ENCODE measurements at places on chromosomes 7 and 10. TPM values are rescaled to one million over a fixed set of nuclear protein-coding genes. Genes with fewer than 3 reads are reported as not detected.
A peak's percentile ranks its signal among the peaks of the same experiment; 100 is the strongest.

ANKRD61 gene
- total RNA-seq = 0.47 TPM

YAE1 gene
- total RNA-seq = 39.2 TPM

NPSR1 gene
- not detected for total RNA-seq

DNA sequence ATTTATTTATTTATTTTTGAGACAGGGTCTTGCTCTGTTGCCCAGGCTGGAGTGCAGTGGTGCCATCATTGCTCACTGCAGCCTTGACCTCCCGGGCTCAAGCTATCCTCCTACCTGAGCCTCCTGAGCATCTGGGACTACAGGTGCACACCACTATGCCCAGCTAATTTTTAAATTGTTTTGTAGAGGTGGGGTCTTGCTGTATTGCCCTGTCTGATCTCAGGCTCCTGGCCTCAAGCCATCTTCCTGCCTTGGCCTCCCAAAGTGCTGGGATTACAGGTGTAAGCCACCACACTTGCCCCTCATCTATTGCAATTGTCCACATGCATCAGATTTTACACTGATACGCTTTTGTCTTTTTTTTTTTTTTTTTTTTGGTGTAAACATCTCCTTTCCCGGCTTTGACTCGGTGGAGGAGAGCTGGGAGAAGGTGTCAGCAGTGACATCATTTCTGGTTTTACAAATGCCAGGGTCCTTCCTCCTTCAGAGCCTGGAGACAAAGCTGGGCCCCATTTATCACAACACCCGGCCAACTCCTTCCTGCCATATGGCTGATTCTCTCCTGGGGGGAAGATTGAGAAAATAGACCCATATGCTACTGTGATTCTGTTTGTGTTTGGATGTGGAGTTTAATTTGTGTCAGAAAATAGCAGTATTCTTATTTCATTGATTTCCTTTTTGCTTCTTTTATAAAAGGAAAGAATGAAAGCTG lies 61.3 kb downstream of the GALNT17 start:
- H3K36me3 ChIP-seq = no peaks in the 10 kb centered on the region
- no peak for DNase-seq
- H3K4me1 ChIP-seq = no peaks in the 10 kb centered on the region

DNA sequence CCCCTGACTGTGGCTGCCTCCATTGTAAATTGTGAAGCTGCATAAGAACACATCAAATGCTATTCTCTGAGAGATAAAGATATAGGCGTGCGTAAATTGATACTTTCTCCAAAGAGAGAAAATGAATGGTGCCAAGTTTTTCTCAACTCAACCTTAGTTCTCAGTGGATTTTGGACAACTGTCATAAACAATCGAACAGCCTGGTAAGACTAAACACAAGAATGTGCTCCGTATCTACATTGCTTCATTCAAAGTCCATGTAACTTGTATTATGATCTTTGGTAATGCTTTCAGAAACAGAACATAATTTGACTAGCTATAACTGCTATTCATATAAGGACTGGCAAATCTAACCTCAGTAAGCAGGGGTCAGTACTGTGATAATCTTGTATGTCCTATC lies 429.1 kb downstream of the SEMA3D start:
- no peaks in the 10 kb centered on the region for H3K4me1 ChIP-seq
- no peak overlapping the region for H3K4me3 ChIP-seq
- DNase-seq = no peak
- no peak overlapping the region for H3K27ac ChIP-seq
- H3K36me3 ChIP-seq = no peaks in the 10 kb centered on the region

CUTC gene
- 9.3 TPM for total RNA-seq

HTR5A gene
- total RNA-seq = not detected

DNA sequence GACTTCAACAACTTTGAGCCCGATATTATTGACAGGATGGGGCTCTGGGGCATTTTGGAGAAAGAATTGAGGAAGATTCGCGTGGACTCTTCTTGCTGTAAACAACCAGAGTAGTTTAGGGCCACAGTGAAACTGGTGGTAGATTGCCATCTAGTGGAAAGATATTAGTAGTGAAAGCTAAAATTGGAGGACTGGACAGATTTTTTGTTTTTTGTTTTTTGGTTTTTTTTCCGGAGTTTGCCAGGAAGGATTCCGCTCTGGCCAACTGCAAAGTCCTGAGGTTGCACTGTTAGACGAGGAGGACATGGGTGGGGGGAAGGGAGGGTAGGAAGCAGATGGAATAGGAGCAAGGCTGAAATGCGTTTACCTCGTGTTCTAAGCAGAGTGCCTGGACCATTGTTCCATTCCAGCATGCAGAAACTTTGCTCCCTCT lies 11.7 kb downstream of the NOBOX start:
- H3K4me3 ChIP-seq = no peak overlapping the region
- no peak for DNase-seq
- peaks cover 6% of the 10 kb centered on the region for H3K36me3 ChIP-seq
- H3K27me3 ChIP-seq = peaks cover 21% of the 10 kb centered on the region

DNA sequence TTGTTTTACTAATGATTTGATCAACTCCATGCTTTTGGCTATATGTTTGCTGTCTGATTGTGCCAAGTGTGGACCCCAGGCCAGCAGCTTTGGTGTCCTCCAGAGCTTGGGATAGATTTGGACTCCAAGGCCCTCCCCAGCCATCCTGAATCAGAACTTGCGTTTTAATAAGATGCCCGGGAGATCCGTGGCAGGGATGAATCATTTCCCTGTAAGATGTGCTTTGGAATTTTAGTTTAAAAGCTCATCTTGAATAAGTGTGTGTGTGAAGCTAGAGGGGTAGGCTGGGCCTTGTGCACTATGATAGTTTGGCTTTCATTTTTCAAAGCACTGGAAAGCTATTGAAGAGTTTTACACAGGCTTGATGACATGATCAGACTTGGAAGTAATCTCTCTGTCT lies 66.2 kb upstream of the SDK1 start:
- no peaks in the 10 kb centered on the region for H3K4me1 ChIP-seq
- no peak for DNase-seq
- H3K27me3 ChIP-seq = no peaks in the 10 kb centered on the region
- no peak overlapping the region for H3K4me3 ChIP-seq

- peak; percentile 43 for DNase-seq
- H3K4me3 ChIP-seq = peak within 1 kb of the TSS; percentile 80
- H3K4me1 ChIP-seq = peaks cover 17% of the 10 kb centered on the region
- H3K36me3 ChIP-seq = peaks cover 21% of the 10 kb centered on the region
- H3K27me3 ChIP-seq = peaks cover 53% of the 10 kb centered on the region
Measured at GRCh38 chr7:117873310-117874190, at the start of gene CTTNBP2. Gene CTTNBP2, minus strand, starts transcription at chr7:117873441. Its CDS starts 26 bp downstream, at chr7:117873415.

CPVL gene
- 43.5 TPM for total RNA-seq

DNA sequence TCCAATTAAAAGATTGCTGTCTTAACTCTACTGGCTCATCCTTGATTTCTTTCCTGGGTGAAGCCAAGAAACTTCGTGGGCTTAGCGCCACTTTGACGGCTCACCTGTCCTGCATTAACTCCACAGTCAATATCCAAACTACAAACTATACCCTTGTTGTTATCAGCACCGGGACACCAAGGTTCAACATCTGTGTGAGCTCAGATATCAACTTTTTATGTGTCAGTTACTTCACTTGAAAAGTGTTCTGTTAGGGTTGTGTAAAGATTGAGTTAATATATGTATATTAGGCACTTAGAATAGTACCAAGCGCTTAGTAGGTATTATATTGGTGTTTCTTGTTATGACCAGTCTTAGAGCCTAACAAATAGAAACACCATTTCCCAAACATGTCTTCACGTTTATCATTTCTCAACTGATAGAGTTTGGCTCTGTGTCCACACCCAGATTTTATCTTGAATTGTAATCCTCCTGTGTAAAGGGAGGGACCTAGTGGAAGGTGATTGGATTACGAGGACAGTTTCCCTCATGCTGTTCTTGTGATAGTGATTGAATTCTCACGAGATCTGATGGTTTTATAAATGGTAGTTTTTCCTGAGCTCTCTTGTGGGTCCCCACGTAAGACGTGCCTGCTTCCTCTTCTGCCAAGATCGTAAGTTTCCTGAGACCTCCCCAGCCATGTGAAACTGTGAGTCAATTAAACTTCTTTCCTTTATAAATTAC lies 19.0 kb upstream of the ST8SIA6 start:
- no peak for DNase-seq
- H3K4me1 ChIP-seq = no peaks in the 10 kb centered on the region
- no peaks in the 10 kb centered on the region for H3K36me3 ChIP-seq
- H3K27me3 ChIP-seq = peaks cover 13% of the 10 kb centered on the region

DNA sequence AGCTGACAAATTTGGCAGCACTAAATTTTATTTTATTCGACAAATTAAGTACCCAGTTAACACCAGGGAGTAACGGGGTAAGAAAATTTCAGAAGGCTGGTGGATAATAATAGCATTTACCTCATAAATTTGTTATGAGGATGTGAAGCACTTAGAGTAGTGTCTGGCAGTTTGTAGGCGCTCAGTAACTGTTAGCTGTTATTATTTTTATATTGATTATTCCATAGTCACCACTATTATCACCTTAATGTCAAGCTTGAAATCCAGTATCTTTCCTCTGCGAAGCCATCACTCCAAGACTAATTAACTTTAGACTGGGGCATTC lies 563 bp upstream of the COA1 start:
- H3K4me1 ChIP-seq = peaks cover 27% of the 10 kb centered on the region
- H3K27me3 ChIP-seq = no peaks in the 10 kb centered on the region
- peak overlapping the region; percentile 75 for H3K27ac ChIP-seq
- H3K4me3 ChIP-seq = peak overlapping the region; percentile 91
- peaks cover 27% of the 10 kb centered on the region for H3K36me3 ChIP-seq
- no peak for DNase-seq

GRCh38 chr7:135253851-135254771 lies 20.5 kb downstream of the STRA8 start:
- DNase-seq = peak; percentile 50
- no peaks in the 10 kb centered on the region for H3K27me3 ChIP-seq
- H3K4me1 ChIP-seq = peaks cover 20% of the 10 kb centered on the region
- H3K27ac ChIP-seq = no peak overlapping the region
- H3K4me3 ChIP-seq = no peak overlapping the region

DNA sequence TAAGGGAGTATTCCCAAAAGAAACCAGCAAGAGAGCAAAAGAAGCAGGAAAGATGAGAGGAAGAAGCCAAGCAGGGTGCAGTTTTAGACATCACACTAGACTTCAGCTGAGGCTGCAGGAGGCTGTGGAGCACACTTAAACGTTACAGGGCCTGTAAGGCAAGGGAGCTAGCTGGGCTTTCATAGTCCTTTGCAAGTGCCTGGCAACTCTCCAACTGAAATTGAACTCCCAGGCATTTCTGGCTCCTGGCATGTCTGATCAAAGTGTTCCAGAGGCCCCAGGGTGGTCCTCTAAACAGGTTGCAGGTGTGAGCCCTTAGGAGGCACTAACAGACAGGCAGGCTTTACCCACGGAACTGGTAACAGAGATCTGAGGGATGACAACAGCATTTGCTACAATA lies 750.2 kb downstream of the XPNPEP1 start:
- H3K4me1 ChIP-seq = no peaks in the 10 kb centered on the region
- no peaks in the 10 kb centered on the region for H3K27me3 ChIP-seq
- DNase-seq = no peak
- H3K36me3 ChIP-seq = no peaks in the 10 kb centered on the region
- H3K27ac ChIP-seq = no peak overlapping the region

GRCh38 chr7:92485974-92486373 lies 8.2 kb upstream of the ERVW-1 start:
- no peaks in the 10 kb centered on the region for H3K36me3 ChIP-seq
- H3K27me3 ChIP-seq = no peaks in the 10 kb centered on the region
- no peak overlapping the region for H3K4me3 ChIP-seq
- no peak overlapping the region for H3K27ac ChIP-seq

GRCh38 chr7:143882604-143883078 lies 19.3 kb downstream of the TCAF1 start:
- H3K4me3 ChIP-seq = peak overlapping the region; percentile 82
- peaks cover 16% of the 10 kb centered on the region for H3K36me3 ChIP-seq
- no peaks in the 10 kb centered on the region for H3K27me3 ChIP-seq
- DNase-seq = peak; percentile 65
- H3K27ac ChIP-seq = peak overlapping the region; percentile 63

- H3K4me3 ChIP-seq = no peak overlapping the region
- no peak for DNase-seq
- no peaks in the 10 kb centered on the region for H3K36me3 ChIP-seq
- H3K27ac ChIP-seq = no peak overlapping the region
- no peaks in the 10 kb centered on the region for H3K27me3 ChIP-seq
Measured at GRCh38 chr7:130369110-130369711, 11.1 kb upstream of the CPA1 start.

PURB gene
- total RNA-seq = 68.5 TPM

DNA sequence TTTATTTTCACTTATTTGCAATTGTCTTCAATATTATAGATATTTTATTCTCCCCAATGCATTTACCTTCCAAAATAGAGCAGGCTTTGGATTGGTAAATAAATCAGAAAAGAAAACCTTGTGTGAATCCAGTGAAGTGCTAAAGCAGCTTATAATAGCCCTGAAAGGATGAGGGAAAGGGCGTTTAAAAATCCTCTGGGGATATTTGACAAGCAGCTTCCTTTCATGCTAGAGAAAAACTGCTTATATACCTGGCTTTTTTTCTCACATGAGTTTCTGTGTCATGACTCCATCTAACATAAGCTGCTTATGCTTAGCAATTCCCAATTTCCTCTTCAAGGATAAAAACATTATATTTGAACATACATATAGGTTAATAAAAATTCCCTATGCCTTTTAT lies 221.6 kb upstream of the SEMA3E start:
- no peak overlapping the region for H3K27ac ChIP-seq
- peaks cover 7% of the 10 kb centered on the region for H3K4me1 ChIP-seq
- H3K4me3 ChIP-seq = no peak overlapping the region
- no peak for DNase-seq

GRCh38 chr10:27857616-27858015 lies 112.0 kb upstream of the MKX start:
- no peak for DNase-seq
- peaks cover 11% of the 10 kb centered on the region for H3K4me1 ChIP-seq
- no peak overlapping the region for H3K4me3 ChIP-seq

GSTO2 gene
- total RNA-seq = 26.7 TPM

LIPM gene
- not detected for total RNA-seq

DNA sequence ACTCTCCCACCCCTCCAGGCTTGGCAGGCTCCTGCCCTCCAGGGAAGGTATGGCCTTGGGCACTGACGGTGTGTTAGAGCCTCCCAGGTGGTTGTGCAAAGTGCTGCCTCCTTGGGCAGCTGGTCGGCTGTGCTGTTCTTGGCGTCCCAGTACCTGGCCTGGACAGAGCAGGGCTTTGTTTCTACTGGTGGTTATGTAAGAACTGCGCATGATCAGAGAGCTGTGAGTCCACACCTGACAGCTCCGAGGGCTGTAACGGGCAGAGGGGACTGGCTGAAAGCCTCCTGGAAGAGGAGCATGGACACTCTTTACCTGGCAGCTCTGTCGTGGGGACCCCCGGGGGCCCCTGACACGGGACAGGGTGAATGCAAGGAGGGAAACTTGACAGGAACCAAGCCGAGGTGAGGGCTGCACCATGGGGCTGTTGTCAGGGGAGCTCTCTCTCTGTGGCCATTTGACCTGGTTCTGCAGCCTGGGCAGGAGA lies 3.1 kb upstream of the SFRP5 start:
- peaks cover 46% of the 10 kb centered on the region for H3K27me3 ChIP-seq
- no peak overlapping the region for H3K4me3 ChIP-seq
- H3K36me3 ChIP-seq = peaks cover 5% of the 10 kb centered on the region
- no peak for DNase-seq
- H3K27ac ChIP-seq = no peak overlapping the region

GRCh38 chr7:77985974-77986339 lies 187.4 kb downstream of the PHTF2 start:
- no peak for DNase-seq
- H3K4me1 ChIP-seq = peaks cover 12% of the 10 kb centered on the region
- H3K36me3 ChIP-seq = no peaks in the 10 kb centered on the region
- no peaks in the 10 kb centered on the region for H3K27me3 ChIP-seq
- H3K4me3 ChIP-seq = no peak overlapping the region
- H3K27ac ChIP-seq = no peak overlapping the region

ZNF655 gene
- not detected for total RNA-seq

- peaks cover 8% of the 10 kb centered on the region for H3K4me1 ChIP-seq
- no peak overlapping the region for H3K27ac ChIP-seq
- no peak for DNase-seq
- H3K4me3 ChIP-seq = no peak overlapping the region
- H3K36me3 ChIP-seq = no peaks in the 10 kb centered on the region
Measured at GRCh38 chr10:79483299-79483698, 29.0 kb upstream of the EIF5AL1 start.

Data from Calu3 (cell line).